ENCODE measurements at places on chromosomes 13 and 19. TPM values are rescaled to one million over a fixed set of nuclear protein-coding genes. Genes with fewer than 3 reads are reported as not detected.

GRCh38 chr13:113397608-113398425, 33.9 kb upstream of the GRTP1 start:
- H3K4me1 ChIP-seq = peaks cover 6% of the 10 kb centered on the region
- no peak overlapping the region for H3K4me3 ChIP-seq
- no peak overlapping the region for H3K27ac ChIP-seq
- no peaks in the 10 kb centered on the region for H3K27me3 ChIP-seq

GRCh38 chr19:51784922-51785690, 9.9 kb upstream of the FPR3 start:
- no peak overlapping the region for H3K4me3 ChIP-seq
- no peaks in the 10 kb centered on the region for H3K4me1 ChIP-seq
- H3K27ac ChIP-seq = no peak overlapping the region

GRCh38 chr19:28940751-28941500, 272.0 kb downstream of the UQCRFS1 start:
- peak; percentile 49 for DNase-seq
- no peaks in the 10 kb centered on the region for H3K27me3 ChIP-seq
- peak overlapping the region; percentile 50 for H3K27ac ChIP-seq
- peaks cover 13% of the 10 kb centered on the region for H3K4me1 ChIP-seq
- H3K36me3 ChIP-seq = no peaks in the 10 kb centered on the region
- H3K4me3 ChIP-seq = no peak overlapping the region

DNA sequence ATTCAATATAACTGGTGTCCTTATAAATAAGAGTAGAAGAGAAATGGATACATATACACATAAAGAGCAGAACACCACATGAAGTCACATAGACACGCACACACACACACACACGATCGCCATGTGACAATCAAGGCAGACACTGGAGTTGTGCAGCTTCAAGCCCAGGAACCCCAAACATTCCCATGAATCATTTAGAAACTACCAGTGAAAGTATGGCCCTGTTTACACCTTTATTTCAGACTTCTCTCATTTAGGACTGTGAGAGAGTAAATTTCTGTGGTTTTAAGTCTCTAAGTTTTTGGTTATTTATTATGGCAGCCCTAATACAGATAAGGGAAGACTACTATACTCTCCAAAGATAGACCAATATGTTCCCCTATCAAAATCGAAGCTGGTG, 20.4 kb upstream of the TNFSF13B start:
- no peak overlapping the region for H3K27ac ChIP-seq
- DNase-seq = no peak
- no peak overlapping the region for H3K4me3 ChIP-seq
- H3K36me3 ChIP-seq = no peaks in the 10 kb centered on the region

- H3K4me3 ChIP-seq = no peak overlapping the region
- no peak for DNase-seq
- H3K27ac ChIP-seq = no peak overlapping the region
- H3K27me3 ChIP-seq = no peaks in the 10 kb centered on the region
Observed at GRCh38 chr13:99305158-99305557, 2.0 kb downstream of the GPR183 start.

- no peak for DNase-seq
- H3K4me3 ChIP-seq = no peak overlapping the region
- no peak overlapping the region for H3K27ac ChIP-seq
- H3K4me1 ChIP-seq = no peaks in the 10 kb centered on the region
- H3K27me3 ChIP-seq = no peaks in the 10 kb centered on the region
Observed at GRCh38 chr13:23852351-23852750, 36.8 kb downstream of the MIPEP start.

DNA sequence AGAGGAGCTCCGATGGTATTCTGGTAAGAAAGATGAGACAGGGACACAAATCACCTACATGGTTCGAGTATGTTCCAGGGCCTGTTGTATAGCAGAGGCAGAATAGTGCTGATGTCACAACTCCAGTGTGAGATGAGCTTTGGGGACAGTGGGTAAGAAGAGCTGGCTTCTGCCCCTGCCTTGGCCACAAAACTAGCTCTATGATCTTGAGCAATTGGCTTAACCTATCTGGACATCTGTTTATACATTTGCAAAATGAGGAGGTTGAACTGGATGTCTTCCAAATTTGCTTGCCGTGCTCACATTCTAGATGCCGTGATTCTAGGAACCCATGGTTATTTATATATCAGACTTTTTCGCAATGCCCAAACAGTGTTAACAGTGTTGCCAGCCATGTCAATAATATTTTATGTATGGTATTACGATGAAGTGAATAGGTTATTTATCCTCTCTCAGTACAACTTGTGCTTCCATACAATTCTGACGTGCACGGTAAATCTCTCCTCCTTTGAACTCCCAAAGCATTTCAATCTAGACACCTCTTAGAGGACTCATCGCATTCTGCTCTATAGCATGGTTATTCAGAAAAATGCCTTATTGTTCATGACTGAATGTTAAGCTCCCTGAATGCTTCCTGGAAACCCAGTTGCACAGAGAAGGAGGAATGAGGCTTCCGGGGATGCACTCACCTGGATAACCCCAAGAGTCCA, 316.0 kb downstream of the FOXO1 start:
- H3K4me1 ChIP-seq = no peaks in the 10 kb centered on the region
- H3K27ac ChIP-seq = no peak overlapping the region
- no peaks in the 10 kb centered on the region for H3K36me3 ChIP-seq
- H3K27me3 ChIP-seq = no peaks in the 10 kb centered on the region

GRCh38 chr13:39038569-39039030, 344 bp downstream of the NHLRC3 start:
- H3K36me3 ChIP-seq = no peaks in the 10 kb centered on the region
- H3K4me1 ChIP-seq = no peaks in the 10 kb centered on the region
- peak; percentile 48 for DNase-seq
- H3K4me3 ChIP-seq = peak overlapping the region; percentile 71
- H3K27ac ChIP-seq = peak overlapping the region; percentile 84
- no peaks in the 10 kb centered on the region for H3K27me3 ChIP-seq

DNA sequence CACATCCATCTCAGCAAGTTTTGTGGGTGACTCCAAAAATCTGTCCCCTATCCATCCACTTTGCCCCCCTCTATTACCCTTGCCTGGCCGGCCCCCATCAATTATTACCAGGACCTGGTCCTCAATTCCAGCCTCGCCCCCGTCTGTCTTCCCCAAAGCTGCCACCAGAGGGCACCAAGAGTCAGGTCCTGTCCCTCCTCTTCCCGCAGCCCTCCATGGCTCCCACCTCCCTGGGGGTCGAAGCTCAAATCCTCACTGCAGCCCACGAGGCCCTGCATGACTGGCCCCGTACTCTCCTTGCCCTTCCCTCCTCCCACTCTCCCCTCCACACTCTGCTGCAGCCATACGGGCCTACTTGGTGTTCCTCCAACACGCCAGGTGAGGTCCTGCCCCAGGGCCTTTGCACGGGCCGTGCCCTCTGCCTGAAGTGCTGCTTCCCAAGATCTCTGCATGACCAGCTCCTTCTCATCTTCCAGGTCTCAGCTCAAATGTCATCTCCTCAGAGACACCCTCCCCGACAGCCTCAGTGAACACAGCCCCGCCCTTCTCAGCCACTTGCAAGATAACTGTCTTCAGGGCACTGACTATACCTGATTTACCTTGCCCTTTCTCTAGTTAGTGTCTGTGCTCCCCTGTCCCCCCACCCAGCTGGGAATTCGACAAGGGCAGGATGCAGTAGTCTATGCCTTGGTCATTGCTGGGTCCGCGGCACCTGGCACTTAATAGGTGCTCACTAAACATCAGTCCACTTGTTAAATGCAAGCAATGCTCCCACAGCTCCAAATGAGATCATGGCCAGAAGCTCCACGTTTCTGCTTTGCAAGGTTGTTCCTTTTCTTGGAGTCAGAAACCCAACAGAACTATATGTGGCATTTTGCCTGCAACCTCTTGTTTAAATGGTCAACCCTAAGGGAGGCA, 16.8 kb upstream of the SEMA6B start:
- H3K4me1 ChIP-seq = peaks cover 9% of the 10 kb centered on the region
- H3K27me3 ChIP-seq = peaks cover 21% of the 10 kb centered on the region
- DNase-seq = peak; percentile 29
- peak overlapping the region; percentile 54 for H3K27ac ChIP-seq

DNA sequence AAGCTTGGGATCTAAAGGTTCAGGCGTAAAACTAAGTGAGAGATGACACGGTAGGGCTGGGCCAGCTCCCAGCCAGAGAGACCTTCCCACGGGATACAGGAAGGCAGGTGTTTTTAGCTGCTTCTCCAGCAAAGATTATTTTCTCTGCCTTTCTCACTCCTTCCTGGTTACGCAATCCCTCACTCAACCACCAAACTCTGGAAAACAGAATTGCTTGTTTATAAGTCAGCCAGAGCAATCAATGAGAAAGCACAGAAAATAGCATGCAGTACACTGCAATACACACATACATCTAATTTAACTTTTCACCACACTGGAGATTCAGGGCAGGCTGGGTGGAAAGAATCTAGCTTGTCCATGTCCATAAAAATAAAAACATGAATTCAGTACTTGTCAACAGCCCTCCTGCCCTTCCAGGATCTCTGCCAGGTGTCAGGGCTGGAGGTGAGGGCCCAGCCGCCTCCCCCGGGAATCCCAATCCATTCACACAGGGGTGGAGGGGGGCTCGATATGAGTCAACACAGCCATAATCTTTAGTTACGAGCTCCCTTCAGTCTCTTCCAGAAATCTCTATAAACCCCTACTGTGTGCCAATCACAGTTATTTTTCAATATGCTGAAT, 12.2 kb downstream of the RHPN2 start:
- no peak overlapping the region for H3K27ac ChIP-seq
- H3K4me1 ChIP-seq = no peaks in the 10 kb centered on the region
- H3K27me3 ChIP-seq = no peaks in the 10 kb centered on the region

DNA sequence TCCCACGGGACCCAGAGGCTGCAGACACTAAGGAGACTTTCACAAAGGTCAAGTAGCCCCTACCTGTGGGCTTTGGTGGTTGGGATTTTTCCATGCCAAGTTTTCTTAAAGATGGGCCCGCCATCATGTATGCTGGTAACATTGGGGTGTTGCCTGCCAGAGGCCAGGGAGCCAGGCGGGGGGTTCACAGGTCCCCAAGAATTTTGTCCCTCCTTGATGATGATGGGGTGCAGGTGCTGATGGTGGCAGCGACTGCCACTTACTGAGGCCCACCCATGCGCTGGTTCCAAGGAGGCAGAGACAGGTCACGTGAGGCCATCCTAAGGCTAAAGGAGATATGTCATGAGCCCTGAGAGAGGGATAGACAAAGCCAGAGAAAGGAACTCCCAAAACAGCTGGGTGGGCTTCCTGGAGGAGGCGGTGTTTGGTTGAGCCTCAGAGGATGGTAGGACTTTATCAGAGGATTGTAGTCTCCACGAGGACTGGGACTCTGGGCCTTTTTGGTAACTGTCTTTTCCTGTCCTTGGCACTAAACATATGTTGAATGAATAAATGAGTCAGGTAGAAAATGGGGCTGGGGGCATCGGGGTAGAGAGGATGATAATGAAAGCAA, 14.4 kb downstream of the PLEKHF1 start:
- no peak for DNase-seq
- no peak overlapping the region for H3K27ac ChIP-seq
- peaks cover 7% of the 10 kb centered on the region for H3K4me1 ChIP-seq

- H3K27ac ChIP-seq = no peak overlapping the region
- H3K36me3 ChIP-seq = no peaks in the 10 kb centered on the region
- peak; percentile 23 for DNase-seq
- no peaks in the 10 kb centered on the region for H3K27me3 ChIP-seq
- no peaks in the 10 kb centered on the region for H3K4me1 ChIP-seq
Observed at GRCh38 chr13:77981281-77981881, 62.8 kb upstream of the EDNRB start.

DNA sequence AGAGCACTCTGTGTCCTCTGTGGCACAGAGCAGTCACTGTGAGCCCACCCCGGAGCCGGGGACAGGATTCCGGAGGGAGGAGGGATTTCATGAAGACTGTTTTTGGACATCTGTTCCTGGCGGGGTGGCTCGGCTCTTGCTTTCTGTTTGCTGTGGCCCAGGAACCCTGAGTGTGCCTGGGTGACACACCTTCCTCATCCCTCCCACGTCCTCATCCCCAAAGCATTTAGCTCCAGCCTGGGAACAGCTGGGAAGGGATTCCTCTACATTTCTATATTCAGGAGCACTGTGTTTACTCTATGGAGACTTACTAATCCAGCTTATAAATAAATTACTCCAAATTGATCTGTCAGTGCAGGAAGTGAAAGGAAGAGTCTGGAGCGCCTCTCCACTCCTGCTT, 97.8 kb upstream of the UBL3 start:
- H3K36me3 ChIP-seq = no peaks in the 10 kb centered on the region
- H3K4me1 ChIP-seq = no peaks in the 10 kb centered on the region
- H3K27ac ChIP-seq = no peak overlapping the region
- DNase-seq = peak; percentile 45

GRCh38 chr19:28737021-28737895, 475.7 kb downstream of the UQCRFS1 start:
- no peaks in the 10 kb centered on the region for H3K27me3 ChIP-seq
- no peak overlapping the region for H3K4me3 ChIP-seq
- no peaks in the 10 kb centered on the region for H3K4me1 ChIP-seq
- DNase-seq = peak; percentile 65
- H3K36me3 ChIP-seq = no peaks in the 10 kb centered on the region
- H3K27ac ChIP-seq = no peak overlapping the region

DNA sequence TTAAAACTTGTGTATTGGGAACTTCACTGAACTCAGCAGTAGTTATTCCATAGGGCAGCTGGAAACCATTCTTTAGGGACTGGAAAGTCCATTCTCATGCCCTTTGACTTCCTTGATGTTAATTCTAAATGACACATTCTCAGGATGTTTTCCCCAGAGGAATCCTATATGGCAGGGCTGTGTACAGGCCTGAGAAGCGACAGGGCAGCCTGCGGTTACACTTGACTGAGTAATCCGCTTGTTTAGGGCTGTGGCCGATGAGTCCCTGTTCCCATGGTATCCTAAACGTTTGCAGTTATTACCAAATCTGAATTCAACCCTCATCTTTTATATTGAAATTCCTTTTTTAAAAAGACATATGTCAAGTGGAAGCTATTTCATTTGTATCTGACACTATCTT, 83.5 kb downstream of the COL4A2 start:
- H3K36me3 ChIP-seq = no peaks in the 10 kb centered on the region
- H3K4me1 ChIP-seq = peaks cover 50% of the 10 kb centered on the region
- peak; percentile 96 for DNase-seq

DNA sequence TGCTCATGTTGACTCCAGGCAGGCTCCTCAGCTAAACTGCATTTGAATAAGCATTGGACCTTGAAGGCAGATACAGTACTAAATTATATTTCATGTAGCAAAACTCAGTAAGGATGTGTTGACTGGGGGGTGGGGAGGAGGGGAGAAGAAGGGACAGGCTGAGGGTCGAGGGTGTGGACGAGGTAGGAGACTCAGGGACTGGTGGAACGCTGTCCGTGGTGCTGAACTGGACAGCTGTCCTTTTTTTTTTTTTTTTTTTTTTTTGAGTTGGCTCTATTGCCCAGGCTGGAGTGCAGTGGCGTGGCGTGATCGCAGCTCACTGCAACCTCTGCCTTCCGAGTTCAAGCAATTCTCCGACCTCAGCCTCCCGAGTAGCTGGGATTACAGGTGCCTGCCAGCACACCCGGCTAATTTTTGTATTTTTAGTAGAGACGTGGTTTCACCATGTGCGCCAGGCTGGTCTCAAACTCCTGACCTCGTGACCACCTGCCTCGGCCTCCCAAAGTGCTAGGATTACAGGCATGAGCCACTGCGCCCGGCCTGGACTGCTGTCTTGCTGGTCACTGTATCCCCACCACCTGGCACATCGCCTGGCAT, 33.2 kb upstream of the CASP14 start:
- no peaks in the 10 kb centered on the region for H3K27me3 ChIP-seq
- no peak for DNase-seq
- no peaks in the 10 kb centered on the region for H3K36me3 ChIP-seq
- H3K4me3 ChIP-seq = no peak overlapping the region

PSG6 gene
- total RNA-seq = 0.17 TPM

ADM5 gene
- total RNA-seq = 0.26 TPM

BCL2L12 gene
- 4.8 TPM for total RNA-seq

MEX3D gene
- 33.0 TPM for total RNA-seq

SACS gene
- total RNA-seq = 61.9 TPM

CHST8 gene
- total RNA-seq = not detected

HSH2D gene
- not detected for total RNA-seq

SMIM17 gene
- total RNA-seq = under 0.01 TPM

ACP7 gene
- total RNA-seq = not detected

CEACAM5 gene
- total RNA-seq = not detected
